ENCODE measurements at places on chromosomes 13 and 19.

DNA sequence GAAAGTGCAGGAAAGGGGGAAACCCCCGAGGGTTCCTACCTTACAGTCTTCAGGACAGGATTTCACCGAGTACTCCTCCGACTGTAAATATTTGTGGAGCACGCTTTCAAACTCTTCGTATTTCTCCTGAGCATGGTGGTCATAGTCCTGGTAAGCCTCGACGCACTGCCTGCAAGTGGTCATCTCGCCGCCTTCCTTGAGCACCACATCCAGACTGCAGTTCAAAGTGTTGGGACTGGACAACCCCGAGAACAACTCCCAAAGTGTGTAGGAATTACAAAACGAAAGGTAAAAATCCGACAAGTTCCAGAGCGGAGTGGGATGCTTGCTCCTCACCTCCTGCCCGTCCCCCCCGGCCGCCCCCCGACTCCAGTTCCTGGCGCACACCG lies 349.7 kb downstream of the LIG4 start:
- DNase-seq = no peak

- no peak for DNase-seq
Observed at GRCh38 chr13:111158136-111158805, 43.2 kb downstream of the ARHGEF7 start.

DNA sequence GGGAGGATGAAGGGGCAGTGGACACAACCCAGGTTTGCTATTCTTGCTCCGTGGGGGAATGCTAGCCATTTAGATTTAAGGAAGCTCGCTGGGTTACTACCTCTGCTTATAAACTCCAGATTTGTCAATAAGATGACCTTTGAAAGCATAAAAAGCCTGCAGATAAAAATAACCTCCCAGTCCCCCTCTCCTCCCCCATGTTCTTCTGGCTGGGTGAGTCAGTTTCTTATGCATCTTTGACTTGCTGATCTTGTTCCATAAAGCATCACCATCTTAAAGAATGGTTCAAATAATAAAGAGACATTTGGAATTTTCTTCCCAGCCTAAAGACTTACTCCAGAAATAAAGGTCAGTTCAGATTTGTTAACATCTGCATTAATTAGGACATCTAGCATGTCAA lies 118.3 kb upstream of the RNF113B start:
- no peak for DNase-seq

DNA sequence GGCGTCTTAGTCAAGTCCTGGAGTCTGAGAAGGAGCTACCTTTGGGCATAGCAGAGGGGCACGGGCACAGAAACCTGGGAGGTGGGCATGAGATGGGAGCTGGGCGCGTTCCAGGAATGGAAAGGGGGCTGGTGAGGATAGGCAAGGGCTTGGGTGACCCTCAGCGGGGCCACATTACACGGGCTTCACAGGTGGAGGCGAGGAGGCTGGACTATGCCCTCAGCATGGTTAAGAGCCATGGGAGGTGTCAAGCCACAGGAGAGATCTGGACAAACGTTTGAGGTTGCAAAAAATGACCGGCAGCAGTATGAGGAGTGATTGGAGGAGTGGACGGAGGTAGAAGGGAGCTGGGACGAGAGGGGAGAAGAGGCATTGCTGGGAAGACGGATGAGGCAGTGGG lies 21.5 kb downstream of the NECTIN2 start:
- no peak for DNase-seq

DNA sequence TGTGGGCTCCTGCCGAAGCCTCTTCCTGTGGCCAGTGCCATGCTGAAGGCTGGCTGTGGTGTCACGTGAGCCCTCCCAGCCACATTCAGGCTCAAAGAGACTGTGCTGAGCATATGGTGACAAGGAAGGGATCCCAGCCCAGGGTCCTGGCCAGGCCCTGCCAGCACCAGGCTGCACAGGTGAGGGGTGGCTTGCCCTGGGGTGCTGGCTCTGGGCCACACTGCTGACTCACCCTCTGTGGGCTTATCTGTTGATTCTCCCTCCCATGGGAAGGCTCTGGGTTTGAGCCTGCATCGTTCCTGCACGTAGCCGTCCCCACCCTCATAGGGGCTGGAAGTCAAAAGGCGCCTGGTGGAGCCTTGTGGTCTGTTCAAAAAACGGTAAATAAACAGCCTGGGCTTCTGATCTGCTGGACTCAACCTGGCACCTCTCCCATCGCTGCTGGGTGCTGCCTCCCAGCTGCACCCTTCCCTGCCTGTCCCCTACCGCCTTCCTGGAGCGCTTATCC lies 31.1 kb downstream of the DNM2 start:
- DNase-seq = no peak

DNA sequence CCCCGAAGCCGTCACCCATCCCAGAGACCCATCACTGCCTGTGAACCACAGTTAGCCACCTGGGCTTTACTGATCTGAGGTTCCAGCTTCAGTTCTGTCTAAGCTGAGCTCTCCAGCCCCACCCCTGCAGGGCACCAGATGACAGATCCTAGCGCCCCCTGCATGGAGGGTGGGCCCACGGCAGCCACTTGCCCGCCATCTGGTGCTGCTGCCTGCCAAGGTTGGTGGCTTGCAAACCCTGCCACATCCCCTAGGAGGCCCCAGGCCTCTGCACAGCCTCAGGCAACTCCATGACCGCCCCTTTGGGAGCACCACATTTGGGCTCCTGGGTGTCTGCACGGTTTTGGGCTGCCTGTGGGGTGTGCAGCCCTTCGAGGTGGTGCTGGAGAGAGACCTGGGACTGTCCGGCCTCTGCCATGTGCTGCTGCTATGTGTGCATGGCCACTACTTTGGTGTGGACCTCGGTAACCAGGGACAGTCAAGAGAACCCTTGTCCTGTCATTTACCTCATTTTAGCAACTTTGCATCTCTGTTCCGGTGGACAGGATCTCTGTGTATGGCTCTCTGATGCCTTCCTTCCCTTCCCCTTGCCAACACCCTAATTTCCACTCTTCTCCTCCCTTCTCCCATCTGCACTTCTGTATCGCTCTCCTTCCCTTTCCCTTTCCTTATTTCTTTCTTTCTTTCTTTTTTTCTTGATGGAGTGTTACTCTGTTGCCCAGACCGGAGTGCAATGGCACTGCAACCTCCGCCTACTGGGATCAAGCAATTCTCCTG lies 17.4 kb upstream of the SDHAF1 start:
- no peak for DNase-seq

- peak; percentile 72 for DNase-seq
Observed at GRCh38 chr19:14147797-14148605, 11.6 kb upstream of the ASF1B start.

DNA sequence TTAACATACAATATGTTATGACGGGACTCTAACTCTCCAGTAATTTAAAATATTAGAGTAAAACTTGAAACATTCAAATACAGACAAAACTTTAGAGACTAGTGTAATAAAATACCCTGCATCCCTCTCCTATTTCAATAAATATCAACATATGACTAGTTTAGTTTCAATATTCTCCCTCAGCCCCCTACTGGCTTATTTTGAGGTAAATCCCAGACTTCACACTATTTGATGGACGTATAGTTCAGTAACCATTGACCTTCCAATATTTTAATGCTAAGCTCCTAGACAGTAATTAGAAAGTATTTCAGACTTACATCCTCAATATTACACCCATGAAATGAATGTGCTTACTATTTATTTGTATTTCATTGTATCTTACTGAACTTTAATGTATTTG lies 180.7 kb upstream of the STARD13 start:
- no peak for DNase-seq

DNA sequence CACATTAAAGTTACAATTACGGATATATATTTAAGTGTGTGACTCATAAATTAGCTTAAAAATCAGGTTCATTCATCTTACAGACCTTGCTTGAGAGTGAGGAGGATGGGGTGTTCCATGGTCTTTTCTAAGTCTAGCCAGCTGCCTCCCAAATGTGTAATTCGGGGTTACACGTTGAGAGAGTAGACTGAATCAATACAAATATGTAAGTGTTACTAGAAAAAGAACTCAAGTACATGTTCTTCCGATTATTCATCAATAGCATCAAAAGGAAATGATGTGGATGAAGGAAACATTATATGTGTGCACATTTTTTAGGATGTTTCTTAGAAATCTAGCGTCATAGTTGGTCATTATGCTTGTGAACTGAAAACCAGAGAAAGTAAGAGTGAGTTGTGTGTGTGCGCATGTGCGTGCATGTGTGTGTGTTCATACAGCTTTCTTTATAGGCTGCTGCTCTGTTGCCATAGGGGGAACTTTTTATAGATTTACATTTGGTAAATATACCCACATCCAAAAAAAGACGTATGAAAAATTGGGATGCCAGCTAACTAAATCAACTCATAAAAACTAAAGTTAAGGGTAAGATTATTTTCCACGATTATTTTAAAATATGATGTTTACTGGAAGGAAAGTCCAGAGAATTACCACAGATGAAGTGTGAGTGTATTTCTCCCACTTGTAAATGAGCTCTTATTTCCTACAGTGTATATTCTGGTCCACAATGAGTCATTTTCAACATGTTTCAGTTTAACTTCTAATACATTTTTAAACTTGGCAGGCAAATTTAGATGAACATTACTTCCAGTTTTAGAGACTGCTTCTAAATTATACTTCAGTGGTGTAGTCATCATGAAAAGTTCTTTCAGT lies 82.4 kb downstream of the PIBF1 start:
- no peak for DNase-seq

DNA sequence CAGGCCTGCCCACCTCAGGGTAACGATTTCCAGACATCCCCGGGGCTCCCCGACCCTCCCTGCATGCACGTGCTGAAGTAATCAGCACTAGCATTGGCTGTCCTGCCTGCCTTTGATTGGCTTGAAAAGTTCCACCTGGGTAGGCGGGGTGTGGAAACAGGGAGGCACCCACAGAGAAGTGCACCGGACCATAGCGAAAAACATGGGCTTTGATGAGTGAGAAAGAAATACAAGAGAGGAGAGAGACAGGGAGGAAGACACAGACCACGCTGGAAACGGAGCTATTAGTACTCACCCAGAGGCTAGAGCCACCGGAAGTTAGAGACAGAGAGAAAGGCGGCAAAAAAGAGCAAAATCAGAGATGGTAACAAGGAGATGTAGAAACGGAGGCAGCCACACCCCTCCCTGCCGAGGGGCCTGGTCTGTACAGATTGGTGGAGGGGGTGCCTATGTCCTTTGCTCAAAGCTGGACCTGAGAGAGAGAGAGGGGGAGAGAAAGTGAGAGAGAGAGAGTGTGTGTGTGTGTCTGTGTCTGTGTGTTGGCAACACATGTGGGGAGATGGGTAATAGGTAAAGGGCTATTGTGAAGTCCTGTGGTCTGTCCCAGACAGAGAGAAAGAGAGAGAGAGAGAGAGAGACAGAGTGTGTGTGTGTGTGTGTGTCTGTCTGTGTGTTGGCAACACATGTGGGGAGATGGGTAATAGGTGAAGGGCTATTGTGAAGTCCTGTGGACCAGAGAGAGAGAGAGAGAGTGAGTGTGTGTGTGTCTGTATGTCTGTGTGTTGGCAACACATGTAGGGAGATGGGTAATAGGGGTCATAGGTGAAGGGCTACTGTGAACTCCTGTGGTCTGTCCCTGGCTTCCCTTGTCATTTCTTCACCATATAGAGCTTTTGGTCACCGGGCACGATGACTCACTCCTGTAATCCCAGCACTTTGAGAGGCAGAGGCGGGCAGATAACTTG lies 2.9 kb downstream of the CGB3 start:
- no peak for DNase-seq

GRCh38 chr19:41587101-41587837 lies 11.3 kb downstream of the CEACAM21 start:
- no peak for DNase-seq

DNA sequence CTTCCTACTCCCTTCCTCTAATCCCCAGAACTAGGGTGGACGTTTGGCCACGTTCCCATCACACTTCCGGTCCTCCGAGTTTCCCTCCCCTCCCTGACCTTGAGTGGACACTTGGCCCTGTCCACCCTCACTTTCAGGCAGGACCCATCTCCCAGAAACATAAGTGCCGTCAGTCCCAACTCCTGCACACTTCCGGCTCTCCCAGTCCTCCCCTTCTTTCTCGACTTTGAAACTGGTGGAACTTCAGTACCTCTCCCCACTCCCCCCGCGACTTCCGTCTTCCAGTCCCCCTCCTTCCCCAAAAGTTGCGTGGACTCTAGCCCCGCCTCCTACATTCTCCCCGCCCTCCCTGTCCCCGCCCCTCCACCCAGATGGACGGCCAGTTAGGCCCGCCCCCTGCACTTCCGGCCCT lies 278 bp upstream of the ZNF274 start:
- DNase-seq = no peak

GRCh38 chr13:91868351-91868750 lies 469.9 kb downstream of the GPC5 start:
- DNase-seq = no peak

GRCh38 chr19:3471954-3472655 lies 8.2 kb downstream of the SMIM24 start:
- DNase-seq = no peak

DNA sequence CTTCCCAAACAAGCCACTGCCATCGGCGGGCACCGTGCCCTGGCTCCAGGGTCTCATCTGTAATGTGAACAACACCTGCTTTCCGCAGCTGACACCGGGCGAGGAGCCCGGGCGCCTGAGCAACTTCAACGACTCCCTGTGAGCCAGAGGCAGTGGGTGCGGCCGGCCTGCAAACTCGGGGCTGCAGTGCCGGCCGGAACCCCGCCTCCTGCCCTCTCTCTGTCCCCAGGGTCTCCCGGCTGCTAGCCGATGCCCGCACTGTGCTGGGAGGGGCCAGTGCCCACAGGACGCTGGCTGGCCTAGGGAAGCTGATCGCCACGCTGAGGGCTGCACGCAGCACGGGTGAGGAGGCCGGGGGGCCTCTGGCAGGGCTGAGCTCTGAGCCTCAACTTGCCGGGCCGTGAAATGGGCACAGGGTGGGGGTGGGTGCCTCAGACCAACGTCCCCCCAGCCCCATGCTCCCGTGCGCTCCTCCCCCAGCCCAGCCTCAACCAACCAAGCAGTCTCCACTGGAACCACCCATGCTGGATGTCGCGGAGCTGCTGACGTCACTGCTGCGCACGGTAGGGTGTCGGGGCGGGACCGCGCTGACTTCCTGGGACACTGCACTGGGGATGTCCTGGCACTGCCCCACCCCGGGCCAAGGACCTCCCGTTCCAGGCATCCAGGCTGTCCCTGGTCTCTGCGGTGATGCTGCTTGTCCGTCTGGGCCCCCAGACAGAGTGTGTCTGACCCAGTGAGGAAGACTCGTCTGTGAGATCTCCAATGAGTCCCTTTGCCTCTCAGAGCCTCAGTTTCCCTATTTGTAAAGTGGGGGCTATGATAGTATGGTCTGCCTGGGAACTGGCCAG lies 2.2 kb downstream of the ABCA7 start:
- no peak for DNase-seq

GRCh38 chr13:72521940-72522661 lies 205.3 kb downstream of the MZT1 start:
- no peak for DNase-seq

GRCh38 chr19:51691584-51692428 lies 1.3 kb upstream of the SPACA6 start:
- DNase-seq = no peak

DNA sequence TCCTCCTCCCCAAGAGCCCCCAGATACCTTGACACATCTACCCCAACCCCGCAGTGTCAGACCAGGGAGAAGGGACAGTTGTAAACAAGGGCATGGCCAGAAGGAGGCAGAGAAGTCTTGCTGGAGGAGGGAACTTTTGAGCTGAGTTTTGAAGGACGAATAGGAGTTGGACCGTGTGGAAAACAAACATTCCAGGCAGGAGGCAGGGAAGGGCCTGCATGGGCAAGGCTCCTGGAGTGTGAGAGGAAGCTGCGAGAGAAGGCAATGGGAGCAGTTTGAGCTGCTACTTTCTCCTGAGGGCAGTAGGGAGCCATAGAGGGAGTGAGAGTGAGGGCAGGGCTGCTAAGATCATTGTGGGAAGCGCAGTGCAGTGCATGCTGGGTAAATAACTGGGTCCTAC lies 23.3 kb downstream of the IL12RB1 start:
- no peak for DNase-seq

All from dorsolateral prefrontal cortex (tissue), 122 donors.